ENCODE measurements at places on chromosomes 11 and 22.
A peak's percentile ranks its signal among the peaks of the same experiment; 100 is the strongest.

DNA sequence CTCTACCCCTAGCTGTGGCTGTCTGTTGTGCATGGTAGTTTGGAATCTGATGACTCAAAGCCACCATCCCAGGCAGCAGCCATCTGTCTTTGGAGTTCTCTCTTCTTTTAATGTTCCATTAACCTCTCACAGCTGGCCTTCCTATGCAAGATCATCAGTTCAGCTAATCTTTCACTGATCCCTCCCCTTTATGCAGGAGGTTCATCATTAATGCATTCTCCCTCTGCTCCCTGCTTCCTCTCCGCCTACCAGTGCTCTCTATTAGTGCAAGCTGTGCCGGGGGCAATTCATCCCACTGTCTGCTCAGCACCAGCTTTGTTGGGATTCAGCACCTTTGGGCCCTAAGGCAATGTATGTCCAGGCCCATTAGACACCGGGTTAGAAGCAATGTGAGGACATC, 413.0 kb upstream of the LRRC4C start:
- no peak for DNase-seq

GRCh38 chr11:104091281-104092096, 55.0 kb downstream of the DDI1 start:
- DNase-seq: no peak

DNA sequence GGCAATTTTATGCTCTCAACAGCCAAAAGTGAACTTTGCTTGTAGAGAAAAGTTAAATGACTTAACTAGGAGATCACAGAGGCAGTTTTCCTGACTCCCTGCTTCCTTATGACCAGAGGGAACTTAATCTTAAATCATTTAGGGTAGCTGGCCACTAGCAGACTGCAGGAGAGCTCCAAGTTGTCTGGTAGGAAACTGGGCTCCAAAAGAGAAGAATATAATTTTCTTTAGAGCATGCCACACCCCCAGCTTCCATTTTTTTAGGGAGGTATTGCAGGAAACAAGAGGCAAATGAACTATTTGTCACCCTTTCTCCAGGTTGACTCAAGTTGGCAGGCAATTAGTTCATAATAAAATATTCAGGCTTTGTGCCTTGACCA, 2.6 kb downstream of the METTL15 start:
- DNase-seq: no peak

DNA sequence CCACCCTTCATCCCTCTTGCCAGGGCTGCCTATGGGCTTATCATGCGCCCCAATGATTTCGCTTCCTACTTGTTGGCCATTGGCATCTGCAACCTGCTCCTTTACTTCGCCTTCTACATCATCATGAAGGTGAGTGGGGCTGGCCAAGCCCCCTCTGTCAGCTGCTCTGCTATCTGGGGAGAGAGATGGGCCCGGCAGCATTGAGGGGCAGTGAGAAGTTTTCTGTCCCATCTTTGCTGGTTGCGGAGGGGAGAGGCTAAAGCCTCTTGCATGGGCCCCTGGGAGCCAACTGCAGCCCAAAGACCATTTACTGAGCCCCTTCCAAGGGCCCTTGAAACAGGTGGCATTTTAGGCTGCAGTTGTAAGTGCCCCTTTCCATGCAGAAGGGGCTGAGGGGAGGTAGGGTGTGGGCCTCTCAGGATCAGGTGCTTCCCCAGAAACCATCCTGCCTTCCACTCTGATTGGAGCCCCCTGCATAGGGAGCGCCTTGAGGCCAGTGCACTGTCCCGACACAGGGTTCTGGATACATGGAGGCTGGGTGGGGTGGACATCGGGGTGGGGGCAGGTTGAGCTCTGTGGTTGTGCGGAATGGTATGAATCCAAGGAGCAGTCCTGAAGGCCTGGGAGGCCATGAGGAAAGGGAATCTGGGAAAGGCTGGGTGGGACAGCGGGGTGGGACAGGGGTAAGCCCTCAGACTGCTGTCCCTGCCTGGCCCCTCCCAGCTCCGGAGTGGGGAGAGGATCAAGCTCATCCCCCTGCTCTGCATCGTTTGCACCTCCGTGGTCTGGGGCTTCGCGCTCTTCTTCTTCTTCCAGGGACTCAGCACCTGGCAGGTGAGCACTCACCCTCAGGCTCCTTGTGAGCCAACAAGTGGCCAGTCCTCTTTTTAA, 5.8 kb upstream of the TAGLN start:
- no peak for DNase-seq

DNA sequence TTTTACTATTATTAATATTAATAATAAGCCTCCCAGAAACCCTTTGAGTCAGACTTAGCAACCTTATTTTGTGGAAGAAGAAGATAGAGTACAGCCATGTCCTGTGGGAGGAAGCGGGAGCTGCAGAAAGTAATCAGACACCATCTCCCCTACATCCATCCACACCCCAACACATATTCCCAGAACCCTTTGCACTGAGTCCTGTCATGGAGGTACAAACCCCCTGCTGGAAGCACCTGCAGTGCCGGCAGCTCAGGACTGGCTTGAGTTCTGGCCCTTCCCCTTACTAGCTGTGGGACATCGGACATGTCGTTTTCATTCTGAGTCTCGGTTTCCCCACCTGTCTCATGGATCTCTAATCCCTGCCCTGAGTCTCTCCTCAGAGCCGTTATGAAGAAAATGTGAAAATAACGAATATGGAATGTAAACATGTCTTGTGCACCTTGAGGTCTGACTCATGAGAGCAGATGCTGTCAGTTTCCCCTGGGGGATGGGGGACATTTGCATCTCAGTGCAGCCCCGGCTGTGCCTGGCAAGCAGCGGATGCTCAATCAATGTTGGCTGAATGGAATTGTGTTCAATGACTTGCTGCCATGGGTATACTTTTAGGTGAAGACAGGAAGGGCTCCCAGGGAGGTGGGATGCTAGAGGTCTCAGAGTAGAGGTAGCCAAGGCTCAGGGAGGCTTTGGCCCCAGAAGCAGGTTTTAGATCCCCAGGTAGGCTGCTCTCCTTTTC, 45.4 kb downstream of the TP53I11 start:
- peak; percentile 79 for DNase-seq

- DNase-seq: no peak
Observed at GRCh38 chr11:129383502-129383901, 7.9 kb downstream of the BARX2 start.

DNA sequence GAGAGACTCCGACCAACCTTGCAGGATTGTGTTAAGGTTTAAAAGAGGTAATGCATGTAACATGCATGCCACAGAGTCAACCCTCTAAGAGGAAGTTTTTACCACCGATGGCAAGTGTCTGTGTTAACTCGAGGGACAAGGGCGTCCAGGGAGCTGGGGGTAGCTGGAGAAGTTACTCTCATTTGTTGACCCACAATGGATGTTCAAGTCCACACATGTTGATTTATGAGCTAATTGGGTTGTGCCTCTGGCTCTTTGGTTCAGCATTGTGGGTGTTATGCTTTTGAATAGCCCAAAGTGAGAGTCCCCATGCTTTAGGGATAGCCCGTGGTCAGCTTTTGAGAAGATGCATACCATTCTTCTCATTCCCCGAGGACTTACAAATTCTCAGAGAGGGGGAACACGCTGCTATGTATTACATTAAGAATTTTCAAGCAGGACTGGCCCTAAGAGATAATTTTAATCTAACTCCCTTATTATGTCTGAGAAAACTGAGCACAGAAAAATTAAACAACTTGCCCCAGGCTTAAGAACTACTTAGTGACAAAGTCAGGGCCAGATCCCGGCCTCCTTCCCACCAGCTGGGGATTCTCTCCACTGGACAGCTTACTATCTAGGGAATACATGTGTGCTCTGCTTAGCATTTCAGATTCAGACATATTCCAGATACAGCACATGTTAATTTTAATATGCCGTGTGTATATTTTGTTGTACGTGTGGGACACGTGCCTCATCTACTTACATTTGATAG, 5.2 kb upstream of the PLET1 start:
- no peak for DNase-seq

GRCh38 chr11:2593393-2593950, 106.3 kb downstream of the KCNQ1OT1 start:
- DNase-seq: no peak

DNA sequence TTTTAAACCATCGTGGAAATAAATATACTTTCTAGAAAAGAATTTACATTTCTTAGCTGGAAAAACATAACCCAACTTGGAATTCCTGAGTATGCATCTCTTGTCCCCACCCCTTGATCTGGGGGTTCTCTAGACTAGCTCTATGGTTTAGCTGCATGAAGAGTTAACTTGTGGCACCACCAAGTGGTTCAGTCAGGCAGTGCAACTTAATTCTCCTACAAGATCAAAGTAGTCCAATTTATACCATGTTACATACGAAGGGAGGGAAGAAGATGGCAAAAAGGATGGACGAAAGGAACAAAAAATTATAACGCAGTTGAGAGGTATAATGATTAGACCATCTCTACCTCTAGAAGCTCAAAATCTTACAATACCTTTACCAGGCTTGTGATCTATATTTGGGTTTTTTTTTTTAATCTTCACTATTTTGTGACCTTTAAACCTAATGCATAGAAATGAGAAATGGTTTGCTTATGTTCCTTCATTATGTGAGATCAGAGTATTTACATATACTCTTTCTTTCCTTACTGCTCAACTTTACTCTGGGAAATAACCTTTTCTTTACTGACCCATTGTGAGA, 28.5 kb upstream of the ALKBH3 start:
- peak; percentile 65 for DNase-seq

GRCh38 chr22:37244922-37245722, 1.1 kb upstream of the RAC2 start:
- DNase-seq: peak; percentile 74

DNA sequence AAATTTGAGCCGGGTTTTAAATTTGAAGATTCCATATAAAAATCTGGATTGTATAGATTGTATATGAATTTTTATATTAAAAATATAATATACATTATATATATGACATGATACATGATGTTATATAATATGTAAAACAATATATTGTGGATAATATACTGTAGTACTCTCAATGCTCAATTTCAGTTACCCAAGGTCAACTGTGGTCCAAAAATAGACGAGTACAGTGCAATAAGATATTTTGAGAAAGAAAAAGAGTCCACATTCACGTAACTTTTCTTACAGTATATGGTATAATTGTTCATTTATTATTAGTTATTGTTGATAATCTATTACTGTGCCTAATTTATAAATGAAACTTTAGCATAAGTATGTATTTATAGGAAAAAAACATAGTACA, 94.2 kb upstream of the YWHAH start:
- no peak for DNase-seq

DNA sequence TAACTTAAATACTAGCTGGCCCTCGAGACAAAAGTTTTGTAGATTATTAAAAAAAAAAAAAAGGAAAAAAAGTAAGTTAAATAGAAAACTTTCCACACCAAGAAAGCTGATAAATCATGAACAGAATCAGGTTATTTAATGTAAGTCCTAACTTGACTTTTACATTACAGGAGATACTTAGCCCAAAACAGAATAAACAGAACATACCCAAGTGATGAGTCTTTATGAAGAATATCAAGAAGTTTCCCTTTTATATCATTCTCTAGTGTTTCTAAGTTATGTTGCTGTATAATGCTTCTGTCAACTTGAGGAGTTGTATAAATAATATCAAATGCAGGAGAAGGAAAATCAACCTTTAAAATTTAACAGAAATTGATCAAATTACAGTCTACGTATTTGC, 44.5 kb upstream of the RPS13 start:
- DNase-seq: no peak

GRCh38 chr22:37259540-37260029, 15.5 kb upstream of the RAC2 start:
- DNase-seq: no peak

DNA sequence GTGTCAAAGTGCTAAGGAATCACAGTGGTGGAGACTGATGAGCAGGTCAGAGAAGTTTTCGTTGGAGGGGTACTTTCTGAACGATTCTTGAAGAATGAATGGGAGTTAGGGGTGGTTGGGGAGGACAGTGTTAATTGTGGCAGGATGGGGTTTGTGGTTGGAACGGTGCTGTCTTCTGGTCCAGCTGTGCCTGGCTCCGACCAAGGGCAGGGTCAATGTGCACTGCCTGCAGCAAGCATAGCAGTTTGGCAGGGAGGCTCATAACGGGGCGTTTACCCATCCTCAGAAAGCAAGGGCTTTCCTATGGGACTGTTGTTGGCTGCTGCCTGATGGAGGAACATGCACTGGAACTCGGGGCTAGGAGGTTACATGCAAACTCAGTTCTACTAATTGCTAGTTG, 265.8 kb downstream of the KIRREL3 start:
- DNase-seq: no peak

DNA sequence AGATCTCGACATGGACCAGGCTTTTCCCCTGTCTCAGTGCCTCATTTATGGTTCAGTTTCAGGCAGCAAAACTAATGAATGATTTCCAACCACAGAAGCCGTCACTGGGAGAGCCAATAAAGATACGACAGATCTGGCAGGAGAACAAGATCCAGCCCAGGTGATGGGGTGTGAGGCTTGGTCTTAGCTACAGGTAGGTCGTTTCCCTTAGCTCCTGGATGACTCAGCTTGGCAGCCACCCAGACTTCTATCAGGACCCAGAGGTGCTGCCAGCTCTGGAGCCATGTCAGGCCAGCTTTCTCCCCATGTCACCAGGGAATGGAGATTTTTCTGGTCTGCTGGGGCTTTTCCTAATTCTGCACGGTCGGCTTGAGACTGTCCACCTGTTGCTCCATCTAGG, 36.3 kb upstream of the APOBEC3A start:
- DNase-seq: no peak

DNA sequence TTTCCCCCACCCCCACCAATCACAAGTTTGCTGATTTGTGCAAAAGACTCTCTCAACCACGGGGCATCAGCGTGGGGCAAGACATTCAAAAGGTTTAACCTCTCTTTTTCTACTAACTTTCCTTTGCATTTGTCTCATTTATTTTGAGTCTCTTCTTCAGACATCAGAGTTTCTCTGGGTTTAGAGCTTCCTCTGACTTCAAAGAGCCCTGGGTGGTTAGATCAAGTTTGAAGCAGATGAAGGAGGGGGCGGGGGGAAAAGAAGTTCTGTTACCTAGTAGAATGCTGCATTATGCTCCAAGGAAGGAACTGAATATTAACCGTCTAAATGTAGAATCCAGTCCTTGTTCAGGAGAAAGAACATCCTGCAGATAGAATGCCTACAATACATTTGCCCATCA, 24.5 kb downstream of the GAS2 start:
- no peak for DNase-seq

GRCh38 chr11:100984668-100985067, 144.9 kb downstream of the PGR start:
- peak; percentile 14 for DNase-seq

- DNase-seq: no peak
Observed at GRCh38 chr11:24437123-24437522, 59.7 kb upstream of the LUZP2 start.

GRCh38 chr11:76510060-76511047, 65.5 kb downstream of the EMSY start:
- no peak for DNase-seq

GRCh38 chr11:31783252-31783651, 27.9 kb downstream of the PAX6 start:
- DNase-seq: no peak

GRCh38 chr11:18384157-18384641, 10.2 kb upstream of the LDHA start:
- DNase-seq: peak; percentile 6
